ENCODE measurements at places on chromosomes 1 and 21. TPM values are rescaled to one million over a fixed set of nuclear protein-coding genes. Genes with fewer than 3 reads are reported as not detected.

The FCRL1 gene
- 98.3 TPM for total RNA-seq

The ATAD3C gene
- 2.1 TPM for total RNA-seq

The SORT1 gene
- total RNA-seq = 45.5 TPM

The DDI2 gene
- total RNA-seq = 40.8 TPM

The HES2 gene
- total RNA-seq = not detected

The S100PBP gene
- total RNA-seq = 135 TPM

The PLEKHA6 gene
- not detected for total RNA-seq

The PYHIN1 gene
- total RNA-seq = 18.2 TPM

The CACNA1E gene
- total RNA-seq = not detected

The KLF17 gene
- not detected for total RNA-seq

The DENND2C gene
- total RNA-seq = 0.93 TPM

The MXRA8 gene
- total RNA-seq = not detected

DNA sequence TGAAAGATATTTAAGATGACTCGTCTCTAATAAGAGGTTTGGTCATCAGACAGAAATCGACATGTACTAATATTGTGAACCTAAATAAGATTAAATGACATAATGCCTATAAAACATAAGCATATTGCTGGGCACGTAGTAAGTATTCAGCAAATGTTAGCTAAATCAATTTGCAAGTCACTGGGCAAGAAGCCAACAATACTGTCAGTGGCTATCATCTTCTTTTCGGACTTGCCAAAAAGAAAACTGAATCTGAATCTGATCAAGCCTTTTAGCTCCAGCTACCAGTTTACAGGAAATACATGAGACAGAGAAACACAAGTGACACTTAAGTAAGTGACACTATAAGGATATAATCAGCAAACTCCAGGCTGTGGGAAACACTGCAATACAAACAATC lies 46.0 kb downstream of the RPL5 start:
- peak; percentile 50 for DNase-seq

GRCh38 chr21:28639737-28640136 lies 352.9 kb downstream of the LTN1 start:
- no peak for DNase-seq

DNA sequence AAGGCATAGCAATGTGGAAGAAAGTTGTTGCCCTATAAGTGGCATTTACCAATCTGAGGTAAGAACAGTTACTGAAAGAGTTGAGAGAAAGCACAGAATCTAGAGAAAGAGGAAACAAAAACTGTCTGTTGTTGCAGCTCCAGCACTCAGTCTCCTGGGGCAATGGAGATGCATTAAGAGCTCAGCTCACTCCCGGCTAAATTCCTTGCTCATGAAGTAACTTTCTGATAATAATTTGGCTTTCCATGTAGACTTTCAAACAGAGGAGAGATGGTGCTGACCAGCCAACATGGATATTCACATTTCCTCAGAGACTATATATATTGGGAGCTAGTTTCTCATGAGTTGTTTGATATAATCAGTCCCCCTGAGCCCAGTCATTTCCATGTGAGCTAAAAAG lies 135.3 kb downstream of the GDAP2 start:
- no peak for DNase-seq

DNA sequence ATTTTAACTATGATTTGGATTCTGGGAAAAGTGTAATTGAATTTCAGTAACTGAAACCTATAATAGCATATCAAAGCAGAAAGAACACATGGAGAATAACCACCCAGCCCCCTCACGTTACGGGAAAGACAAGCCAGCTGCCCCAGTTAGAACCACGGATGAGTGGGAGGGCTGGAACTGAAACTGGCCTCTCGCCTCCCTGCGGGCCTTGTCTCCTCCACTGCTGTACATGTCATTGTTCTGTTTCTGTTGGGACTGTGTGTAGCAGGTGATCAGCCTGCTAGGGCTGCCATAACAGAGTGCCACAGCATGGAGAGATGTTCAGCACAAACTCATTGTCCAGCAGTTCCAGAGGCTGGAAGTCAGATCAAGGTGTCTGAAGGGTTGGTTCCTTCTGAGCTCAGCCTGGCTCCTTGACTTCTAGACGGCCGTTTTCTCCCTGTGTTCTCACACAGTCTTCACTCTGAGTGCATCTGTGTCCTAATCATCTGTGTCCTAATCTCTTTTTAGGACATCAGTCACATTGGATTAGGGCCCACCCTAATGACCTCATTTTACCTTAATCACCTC lies 52.4 kb downstream of the MAP3K21 start:
- DNase-seq = no peak

DNA sequence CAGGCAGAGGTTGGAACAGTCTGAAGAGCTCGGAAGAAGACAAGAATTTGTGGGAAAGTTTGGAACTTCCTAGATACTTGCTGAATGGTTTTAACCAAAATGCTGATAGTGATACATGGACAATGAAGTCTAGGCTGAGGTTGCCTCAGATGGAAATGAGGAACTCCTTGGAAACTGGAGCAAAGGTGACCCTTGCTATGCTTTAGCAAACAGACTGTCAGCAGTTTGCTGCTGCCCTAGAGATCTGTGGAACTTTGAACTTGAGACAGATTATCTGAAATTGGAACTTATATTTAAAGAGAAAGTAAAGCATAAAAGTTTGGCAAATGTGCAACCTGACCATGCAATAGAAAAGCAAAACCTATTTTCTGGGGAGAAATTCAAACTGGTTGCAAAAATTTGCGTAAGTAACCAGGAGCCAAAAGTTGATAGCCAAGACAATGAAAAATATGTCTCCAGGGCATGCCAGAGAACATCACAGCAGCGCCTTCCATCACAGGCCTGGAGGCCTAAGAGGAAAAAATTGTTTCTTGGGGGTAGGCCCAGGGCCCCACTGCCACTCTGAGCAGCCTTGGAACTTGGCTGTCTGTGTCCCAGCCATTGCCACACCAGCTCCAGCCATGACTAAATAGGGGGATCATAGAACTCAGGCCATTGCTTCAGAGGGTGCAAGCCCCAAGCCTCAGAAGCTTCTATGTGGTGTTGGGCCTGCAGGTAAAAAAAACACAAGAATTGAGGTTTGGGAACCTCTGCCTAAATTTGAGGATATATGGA lies 675.3 kb downstream of the LTN1 start:
- no peak for DNase-seq

- DNase-seq = no peak
Measured at GRCh38 chr1:24117722-24118409, 5.9 kb upstream of the MYOM3 start.

- no peak for DNase-seq
Measured at GRCh38 chr1:100722221-100722620, 2.7 kb downstream of the VCAM1 start.

DNA sequence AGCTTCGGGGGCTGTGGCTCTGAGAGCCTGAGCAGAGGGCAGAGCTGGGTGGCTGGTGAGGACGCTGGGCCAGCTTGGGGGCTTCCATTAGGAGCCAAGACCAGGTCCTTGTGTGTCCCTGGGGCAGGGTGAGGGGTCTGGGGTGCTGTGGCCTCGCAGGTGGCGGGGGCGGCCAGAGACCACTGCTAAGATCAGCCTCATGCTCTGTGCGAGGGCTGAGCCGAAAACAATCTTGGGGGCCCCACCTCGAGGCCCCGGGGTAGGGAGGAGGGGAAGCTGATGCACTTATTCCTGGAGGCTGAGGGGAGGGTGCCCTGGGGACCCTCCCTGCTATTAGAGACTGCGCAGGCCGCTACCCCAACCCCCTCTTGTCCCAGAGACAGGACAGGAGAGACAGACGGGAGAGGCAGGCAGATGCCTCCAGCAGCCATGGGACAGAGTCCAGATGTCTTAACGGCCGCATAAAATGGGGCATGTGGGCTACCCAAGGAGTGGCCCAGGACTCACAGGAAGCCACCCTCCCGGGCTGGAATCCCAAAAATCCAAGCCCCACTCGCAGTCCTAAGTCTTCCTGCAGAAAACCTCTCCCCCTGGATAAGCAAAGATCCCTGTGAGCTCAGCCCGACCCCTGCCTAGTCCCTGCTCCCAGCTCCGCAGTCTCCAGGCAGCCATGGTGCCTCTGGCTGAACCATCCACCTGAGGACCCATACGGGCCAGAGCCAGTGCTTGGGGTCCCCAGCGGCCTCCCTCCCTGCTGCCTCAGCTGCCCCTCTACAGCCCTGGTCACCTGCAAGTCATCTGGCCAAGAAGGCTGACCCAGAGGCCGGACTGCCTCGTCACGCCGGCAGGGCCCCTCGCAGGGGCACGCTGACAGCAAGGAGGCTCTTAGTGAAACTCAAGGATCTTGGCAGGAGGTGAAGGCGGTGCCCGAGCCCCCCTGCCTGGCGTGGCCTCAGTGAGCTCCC lies 43.6 kb upstream of the COL18A1 start:
- DNase-seq = no peak

GRCh38 chr1:17173217-17173616 lies 31.7 kb upstream of the PADI1 start:
- no peak for DNase-seq

GRCh38 chr1:85124091-85124490 lies 75.8 kb upstream of the MCOLN3 start:
- DNase-seq = no peak

- no peak for DNase-seq
Measured at GRCh38 chr1:57079454-57080157, 113.8 kb upstream of the C8B start.

GRCh38 chr1:151989211-151989862 lies 4.3 kb downstream of the S100A10 start:
- no peak for DNase-seq

DNA sequence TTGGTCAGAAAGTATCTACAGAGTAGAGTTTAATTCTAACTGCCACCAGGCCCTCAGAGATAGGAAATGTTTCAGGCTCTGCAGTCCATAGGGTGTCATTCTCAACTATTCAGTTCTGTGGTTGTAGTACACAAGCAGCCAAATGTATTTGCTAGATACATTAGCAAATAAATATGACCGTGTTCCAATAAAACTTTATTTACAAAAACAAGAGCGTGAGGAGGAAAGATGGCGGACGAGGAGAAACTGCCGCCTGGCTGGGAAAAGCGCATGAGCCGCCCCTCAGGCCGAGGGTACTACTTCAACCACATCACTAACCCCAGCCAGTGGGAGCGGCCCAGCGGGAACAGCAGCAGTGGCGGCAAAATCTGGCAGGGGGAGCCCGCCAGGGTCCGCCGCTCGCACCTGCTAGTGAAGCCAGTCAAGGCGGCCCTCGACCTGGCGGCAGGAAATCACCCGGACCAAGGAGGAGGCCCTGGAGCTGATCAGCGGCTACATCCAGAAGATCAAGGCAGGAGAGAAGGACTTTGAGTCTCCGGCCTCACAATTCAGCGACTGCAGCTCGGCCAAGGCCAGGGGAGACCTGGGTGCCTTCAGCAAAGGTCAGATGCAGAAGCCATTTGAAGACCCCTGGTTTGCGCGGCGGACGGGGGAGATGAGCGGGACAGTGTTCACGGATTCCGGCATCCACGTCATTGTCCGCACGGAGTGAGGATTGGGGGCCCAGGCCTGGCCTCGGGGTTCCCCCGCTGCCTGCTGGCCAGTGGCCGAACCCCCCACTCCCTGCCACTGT lies 286.1 kb downstream of the LRRC40 start:
- DNase-seq = no peak

GRCh38 chr1:37171691-37172090 lies 137.4 kb upstream of the GRIK3 start:
- no peak for DNase-seq

DNA sequence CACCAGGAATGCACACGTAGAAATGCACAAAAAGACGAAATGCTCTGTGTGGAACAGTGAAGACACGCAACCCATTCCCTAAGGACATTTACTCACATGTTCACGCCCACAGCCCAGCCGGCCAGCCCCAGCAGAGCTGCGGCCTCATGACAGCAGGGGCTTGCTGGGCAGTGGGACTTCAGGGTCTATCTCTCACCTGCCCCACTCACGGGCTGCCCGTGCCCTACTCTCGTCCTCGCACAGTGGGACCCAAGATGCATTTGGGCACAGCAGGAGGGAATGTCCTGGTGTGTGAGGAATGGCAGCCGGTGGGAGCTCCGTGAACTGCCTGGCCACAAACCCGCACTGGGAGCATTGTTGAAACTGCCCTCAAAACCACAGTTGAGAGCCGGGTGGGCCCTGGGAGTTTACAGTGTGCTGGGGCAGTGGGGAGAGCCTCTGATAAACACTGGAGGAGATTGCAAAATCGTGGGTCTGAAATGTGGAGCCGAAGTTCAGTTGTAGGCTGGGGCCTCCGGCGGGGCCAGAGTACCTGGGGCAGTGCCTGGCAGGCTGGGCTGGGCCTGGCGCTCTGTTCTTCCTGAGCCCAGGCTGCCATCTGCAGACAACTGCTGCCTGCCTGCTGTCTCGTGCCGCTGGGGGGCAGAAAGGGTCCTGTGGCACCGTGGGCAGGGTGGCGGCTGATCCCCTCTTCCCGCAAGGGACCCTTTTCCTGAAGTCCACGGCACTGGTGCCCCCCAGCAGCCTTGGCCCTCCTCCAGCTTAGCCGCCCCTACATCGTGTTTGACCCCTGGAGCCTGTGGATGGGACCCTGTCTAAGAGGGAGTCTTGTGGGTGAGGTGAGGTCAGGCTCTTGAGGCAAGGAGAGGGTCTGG lies 20.7 kb upstream of the POFUT2 start:
- DNase-seq = peak; percentile 16

DNA sequence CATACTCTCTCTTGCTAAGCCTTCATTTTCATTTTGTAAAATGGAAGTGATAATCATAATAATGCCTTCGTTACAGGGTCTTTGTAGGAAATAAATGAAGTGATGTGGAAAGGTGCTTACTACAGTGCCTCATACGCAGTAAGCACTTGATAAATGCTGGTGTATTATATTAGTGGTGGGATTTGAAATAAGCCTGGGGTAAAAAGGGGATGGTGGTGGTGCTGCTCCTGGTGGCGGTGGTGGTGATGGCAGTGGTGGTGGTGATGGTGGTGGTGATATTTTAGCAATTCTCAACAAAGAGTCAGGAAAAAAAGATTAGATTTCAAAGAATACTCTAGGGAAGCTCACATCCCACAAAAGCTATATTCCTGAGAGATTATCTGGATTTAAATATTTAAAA lies 35.5 kb upstream of the ATP1B1 start:
- no peak for DNase-seq

- DNase-seq = peak; percentile 36
Measured at GRCh38 chr1:225849925-225850324, 32.3 kb downstream of the TMEM63A start.

GRCh38 chr1:30450148-30450817 lies 273.1 kb downstream of the MATN1 start:
- DNase-seq = no peak

- no peak for DNase-seq
Measured at GRCh38 chr1:100714599-100714998, 4.9 kb upstream of the VCAM1 start.

DNA sequence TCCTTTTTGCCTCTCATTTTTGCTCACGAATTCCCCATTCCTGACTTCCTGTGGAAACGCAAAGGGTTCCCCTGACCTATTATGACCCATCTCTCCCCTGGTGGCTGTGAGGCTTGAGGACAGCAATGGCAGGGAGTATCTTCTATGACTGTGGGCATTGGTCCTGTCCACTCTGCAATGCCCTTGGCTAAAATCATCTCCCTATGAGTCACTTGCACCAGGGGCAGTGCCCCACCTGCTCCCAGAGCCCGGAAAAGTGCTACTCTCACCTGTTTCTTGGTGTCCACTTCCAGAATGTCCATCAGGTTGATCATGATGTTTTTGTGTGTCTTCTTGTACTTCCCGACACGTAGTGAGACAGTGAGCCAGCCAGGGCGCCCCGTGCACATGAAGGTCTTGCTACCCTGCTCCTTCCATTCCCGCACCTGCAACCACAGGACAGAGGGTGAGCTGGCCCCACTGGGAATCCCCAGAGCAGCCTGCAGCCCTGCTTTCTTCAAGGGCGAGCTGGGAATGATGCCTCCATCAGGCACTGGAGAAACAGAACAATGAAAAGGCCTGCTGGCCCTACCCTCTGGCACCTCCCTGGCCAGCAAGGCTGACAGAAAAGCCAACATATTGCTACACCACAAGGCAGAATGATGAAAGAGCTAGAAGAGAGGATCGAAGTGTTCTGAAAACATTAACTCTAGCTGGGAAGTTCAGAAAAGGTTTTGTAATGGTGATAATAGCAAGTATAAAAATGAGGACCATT lies 3.5 kb downstream of the DHCR24 start:
- no peak for DNase-seq

All from OCI-LY7 (cell line).